ENCODE measurements at places on chromosomes 1 and 21.

GRCh38 chr1:214455971-214456867 lies 95.2 kb downstream of the PTPN14 start:
- DNase-seq = no peak

DNA sequence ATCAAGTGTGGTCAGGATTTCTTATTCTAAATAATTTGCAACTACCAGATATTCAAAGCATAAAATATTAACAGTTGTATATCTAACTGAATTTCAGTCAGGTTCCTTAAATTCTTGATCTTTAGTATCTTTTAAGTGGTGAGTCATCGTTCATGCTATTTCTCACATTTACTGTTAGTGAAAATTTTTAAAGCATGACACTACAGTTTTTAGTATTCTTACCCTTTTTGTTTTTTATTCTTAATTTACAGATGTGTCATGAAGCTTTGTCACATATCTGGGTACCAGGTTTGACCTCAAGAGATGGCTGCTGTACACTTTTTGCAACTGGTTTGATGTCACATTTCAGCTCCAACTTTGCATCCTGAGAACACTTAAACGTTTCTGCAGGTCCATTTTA lies 12.7 kb downstream of the AKIRIN1 start:
- DNase-seq = no peak

DNA sequence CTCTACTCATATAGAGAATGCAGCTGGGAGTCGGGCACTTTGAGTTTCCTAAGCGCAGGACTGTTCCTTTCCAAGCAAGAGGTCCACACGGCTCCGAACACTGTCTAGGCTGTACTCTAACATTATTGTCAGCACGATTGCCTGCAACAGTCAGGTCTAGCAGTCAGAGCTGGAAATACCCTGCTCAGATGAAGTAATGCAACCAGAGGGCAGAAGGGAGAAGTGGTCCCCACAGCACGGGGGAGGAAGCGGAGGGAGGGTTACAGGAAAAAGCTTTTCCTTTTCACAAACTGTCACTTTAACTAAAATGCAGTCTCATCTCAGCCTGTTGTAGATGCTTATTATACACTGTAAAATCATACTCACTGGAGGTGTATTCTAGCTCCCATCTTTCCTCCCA lies 98.9 kb upstream of the SLC44A3 start:
- DNase-seq = no peak

DNA sequence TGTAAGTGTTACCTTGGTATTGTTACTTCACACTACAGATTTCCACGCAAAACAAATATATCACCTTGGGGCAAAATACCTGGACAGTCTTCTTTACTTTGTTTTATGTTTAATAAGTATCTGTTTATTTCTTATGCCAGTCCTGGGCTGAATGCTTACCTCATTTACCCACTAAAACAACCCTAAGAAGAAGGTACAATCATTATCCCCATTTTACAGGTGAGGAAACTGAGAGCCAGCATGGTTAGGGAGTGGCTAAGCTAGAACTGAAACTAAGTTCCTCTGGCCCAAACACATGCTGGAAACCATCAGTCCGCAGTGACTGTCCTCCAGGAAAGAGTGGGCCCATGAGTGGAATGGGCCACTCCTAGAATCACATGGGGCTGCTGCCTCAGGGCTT lies 13.0 kb upstream of the GUCA2B start:
- DNase-seq = no peak

DNA sequence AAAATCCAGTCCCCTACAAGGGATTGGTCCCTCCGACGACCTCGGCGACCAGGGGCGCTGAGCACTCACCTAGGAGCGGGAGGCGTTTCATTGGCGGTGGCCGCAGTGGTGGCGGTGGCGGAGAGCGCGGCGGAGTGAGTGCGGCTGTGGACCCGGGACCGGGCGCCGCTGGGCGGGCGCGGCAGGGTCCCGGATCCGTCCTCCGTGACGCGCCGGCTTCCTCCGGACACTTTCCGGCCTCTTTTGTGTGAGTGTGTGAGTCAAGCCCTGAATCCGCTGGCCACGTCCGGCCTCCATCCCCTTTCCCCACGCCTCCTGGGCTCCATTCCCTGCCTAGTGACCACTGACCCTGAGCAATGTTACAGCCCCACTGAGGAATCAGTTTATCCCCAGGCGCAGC lies at the start of gene ADGRL4:
Gene ADGRL4 (minus strand): TSS at position 167 of the 400 bp plus-strand sequence. CDS start 76 bp downstream, at position 91.
- no peak for DNase-seq

GRCh38 chr1:207453710-207454045 lies 450 bp upstream of the CR2 start:
- no peak for DNase-seq

GRCh38 chr1:245771511-245772281 lies 616.9 kb downstream of the KIF26B start:
- DNase-seq = no peak

- DNase-seq = no peak
Measured at GRCh38 chr1:29756901-29757725, 520.8 kb downstream of the PTPRU start.

DNA sequence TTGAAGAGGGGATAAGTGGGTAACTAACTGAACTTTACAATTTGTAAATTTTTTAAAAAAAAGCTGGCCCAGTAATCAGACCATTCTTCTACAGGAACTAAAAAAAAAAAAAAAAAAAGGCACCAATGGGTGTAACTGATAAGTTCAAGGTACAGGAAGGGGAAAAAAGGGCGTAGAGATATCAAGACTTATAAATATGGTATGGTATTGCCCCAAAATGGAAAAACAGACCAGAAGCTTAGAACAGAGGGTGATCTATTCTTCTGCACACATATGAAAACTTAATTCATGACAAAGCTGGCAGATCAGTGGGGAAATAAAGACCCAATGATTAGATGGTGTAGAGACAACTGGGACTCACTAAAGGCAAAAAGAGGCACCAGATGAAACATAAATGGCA lies 58.9 kb downstream of the LHX4 start:
- DNase-seq = no peak

DNA sequence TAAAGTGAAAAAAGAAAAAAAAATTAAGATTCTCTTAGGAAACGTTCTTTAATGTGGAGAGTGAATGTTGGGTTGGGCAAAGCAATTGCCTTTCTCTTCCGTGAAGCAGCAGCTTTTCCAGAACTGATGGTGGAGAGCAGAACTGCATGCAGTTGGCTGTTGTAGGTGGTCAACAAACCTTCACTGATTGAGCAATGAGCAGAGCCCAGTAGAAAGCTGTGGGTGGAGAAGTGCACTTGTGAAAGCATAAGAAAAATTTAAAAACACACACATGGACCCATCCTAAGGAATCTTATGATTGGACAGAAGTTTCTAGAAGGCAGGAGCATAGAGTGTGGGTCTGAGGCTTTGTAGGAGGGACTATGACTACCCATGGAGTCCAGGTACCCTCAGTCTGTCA lies 4.5 kb downstream of the PRELP start:
- no peak for DNase-seq

DNA sequence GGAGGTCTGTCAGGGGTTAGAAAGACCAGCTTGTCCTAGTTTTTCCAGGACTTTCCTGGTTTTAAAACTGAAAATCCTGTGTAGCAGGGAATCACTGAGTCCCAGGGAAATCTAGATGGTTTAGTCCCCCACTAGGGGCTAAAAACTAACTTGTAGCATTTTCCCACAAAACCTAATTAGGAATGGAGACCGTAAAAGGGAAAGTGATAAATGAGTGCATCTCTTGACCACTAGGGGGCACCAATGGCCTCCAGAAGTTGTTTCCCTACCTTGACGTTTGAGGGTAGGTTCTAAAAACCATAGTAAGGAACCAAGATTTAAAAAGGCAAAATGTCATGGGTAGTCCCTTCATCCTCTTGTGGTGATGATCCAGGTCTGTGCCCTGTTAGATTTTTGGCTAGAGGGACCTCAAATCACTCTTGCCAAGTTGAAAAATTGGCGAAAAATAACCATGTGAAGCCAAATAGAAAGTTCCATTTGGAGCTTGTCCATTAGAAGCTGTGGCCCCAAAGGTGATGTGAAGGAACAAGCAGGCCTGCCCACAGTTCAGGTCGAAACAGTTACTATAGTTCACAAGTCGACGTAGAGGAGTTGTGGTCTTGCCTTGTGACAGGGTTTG lies 24.5 kb downstream of the CLIC6 start:
- DNase-seq = peak; percentile 13

DNA sequence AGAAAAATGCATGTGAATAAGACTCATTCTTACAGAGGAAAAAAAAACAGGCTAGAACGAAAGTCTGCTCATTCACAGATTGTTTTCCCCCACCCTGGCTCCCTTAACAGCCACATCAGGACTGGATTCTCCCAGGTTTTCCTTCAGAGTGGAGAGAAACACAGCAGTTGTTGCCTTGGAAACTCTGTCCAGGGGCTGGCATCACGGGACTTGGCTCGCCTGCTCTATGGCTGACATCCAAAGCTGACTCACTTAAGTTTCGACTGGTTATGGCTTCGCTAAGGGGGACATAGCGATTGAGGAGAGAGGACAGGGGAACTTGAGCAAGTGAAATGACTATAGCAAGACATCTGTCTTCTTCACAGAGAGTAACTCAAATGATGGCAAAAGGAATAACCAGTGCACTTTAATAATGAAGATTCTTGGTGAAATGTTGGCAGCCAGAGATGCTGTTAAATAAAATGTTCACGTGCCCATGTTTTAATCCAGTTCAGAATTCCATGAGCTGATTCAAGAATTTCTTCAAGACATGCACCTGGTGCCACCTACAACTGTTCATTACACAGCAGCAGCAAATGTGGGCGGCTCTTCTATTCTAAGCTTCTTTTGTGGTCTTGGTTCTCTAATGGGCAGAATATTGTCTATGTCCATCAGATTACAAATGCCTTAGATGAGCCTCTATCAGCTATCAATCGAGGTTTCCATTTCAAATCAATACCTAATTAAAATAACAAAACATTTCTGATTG lies 21.8 kb downstream of the MIS18A start:
- DNase-seq = peak; percentile 77

GRCh38 chr1:236762410-236762809 lies 32.7 kb upstream of the MTR start:
- no peak for DNase-seq

GRCh38 chr1:10510520-10511493 lies 36.1 kb downstream of the PEX14 start:
- DNase-seq = no peak

GRCh38 chr1:214662223-214662785 lies 59.3 kb downstream of the CENPF start:
- DNase-seq = no peak

DNA sequence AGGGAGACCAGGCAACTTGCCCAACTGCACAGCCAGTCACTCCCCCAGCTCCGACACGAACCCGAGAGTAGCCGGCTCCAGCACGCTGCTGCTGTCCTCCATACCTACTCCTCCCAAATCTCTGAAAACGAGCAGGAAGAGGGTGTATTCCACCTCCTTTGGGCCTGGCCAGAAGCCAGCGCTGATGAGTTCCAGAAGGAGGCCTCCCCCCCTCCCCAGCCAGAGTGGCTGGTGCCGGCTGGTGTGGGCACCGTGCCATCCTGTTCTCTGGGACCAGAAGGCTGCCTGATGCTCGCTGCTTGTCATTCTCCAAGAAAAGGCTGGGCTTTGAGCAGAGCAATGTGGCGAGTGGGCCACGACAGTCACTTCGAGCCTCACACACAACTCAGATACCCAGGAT lies 22.2 kb downstream of the KCNN3 start:
- DNase-seq = peak; percentile 94

- DNase-seq = no peak
Measured at GRCh38 chr1:230048322-230048721, 18.7 kb upstream of the GALNT2 start.

GRCh38 chr21:26844258-26845065 lies 747 bp downstream of the ADAMTS1 start:
- no peak for DNase-seq

GRCh38 chr1:111848852-111849545 lies 93.3 kb downstream of the DDX20 start:
- DNase-seq = no peak

- no peak for DNase-seq
Measured at GRCh38 chr1:241270016-241270415, 87.0 kb downstream of the RGS7 start.

GRCh38 chr1:206722751-206723461 lies 38.2 kb downstream of the MAPKAPK2 start:
- no peak for DNase-seq

GRCh38 chr1:116006486-116006964 lies 30.2 kb downstream of the SLC22A15 start:
- no peak for DNase-seq

- no peak for DNase-seq
Measured at GRCh38 chr1:32871364-32872191, 866 bp upstream of the FNDC5 start.

- DNase-seq = no peak
Measured at GRCh38 chr1:181081395-181081794, 7.1 kb upstream of the IER5 start.

DNA sequence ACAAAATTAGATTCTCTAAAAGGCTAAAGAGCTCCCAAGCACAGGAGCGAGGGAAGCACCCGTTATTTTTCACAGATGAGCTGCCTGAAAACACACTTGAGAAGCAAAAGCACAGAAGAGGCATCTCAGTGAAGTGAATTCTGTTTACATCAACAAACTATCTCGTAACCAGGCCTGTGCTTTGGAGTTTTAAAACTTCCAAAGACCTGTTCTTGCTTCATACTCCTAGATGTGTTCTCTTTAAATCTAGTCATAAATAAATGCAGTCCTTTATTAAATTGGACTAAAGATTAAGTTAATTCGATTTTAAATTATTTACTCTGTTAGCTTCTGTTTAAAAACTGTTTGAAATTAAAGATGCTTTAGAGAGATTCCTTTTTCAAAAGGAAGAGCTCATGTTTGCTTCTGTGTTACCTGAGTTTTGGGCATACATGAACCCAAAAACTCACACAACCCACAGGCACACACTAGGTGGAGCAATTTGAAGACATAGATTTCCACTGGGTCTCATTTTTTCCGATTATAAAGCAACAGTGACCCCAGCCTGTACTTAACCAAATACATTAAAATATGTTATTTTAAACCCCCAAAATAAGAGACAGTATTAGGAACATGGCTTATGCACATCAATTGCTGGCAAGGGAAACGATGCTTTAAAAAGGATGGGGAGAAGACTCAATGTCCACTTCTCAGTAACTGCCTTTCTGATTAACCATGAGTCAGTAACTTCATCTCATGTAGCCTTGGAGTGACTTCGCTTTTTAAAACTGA lies 648.2 kb downstream of the SMYD3 start:
- DNase-seq = no peak

GRCh38 chr1:61538228-61538627 lies 186.7 kb downstream of the TM2D1 start:
- DNase-seq = no peak

- no peak for DNase-seq
Measured at GRCh38 chr1:21517660-21518480, 8.6 kb downstream of the ALPL start.

Data from DMS 273 treated with DMSO at 0.1 percent for 48 hours (cell line).